KBM-7 (cell line): ENCODE measurements at places on chromosomes 12 and 14.

DNA sequence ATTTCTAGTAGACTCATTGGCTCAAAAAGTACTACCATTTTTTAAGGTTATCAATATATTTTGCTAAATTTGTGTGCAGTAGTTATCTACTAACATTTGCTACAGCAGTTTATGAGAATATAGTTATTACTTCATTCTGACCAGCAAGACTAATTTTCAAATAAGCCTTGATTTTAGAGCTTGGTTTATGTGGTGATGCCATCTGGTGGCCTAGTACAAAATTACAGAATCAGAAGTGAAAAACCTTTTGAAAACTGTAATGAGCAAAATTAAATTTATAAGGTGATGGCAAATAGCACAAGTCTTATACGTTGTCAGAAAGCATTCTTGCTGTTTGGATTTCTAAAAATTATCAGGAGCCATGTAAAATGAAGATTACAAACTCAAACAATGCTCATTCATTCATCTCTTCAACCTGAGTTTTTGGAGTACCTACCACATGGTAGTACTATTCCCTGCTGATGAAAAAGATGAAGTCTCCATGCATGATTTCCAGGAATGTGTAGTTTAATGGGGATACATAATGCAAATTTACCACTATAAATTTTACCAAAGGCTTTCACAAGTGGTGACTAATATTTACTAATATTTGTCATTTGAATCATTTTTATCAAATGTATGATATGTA lies 51.0 kb downstream of the MAGOHB start:
- peak; percentile 61 for DNase-seq

- no peak for DNase-seq
These were observed 352.0 kb upstream of the TMTC1 start for GRCh38 chr12:30135776-30136175.

GRCh38 chr14:66174453-66174891 lies 311.7 kb upstream of the CCDC196 start:
- no peak for DNase-seq

GRCh38 chr12:77104286-77104685 lies 38.9 kb upstream of the E2F7 start:
- no peak for DNase-seq

DNA sequence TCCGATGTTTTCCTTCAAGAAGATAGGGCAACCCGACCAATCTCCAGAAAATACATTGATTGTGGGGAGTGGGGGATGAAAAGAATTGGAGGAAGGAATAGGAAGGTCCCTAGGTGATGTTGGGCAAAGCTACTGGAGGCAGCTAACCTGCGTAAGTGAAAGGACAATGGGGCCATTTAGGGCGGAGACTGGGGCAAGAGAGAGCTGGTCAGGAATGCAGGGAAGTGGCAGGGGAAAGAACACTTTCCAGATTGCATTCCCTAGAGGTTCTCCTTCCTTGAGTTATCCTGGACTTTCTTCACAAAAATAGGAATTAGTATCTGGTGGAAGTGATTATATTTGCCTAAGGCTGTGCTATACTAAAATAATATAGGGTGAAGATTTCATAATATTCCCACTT lies 151.8 kb upstream of the HMGA2 start:
- DNase-seq, result no peak

- DNase-seq, result no peak
These were observed 74.7 kb downstream of the E2F7 start for GRCh38 chr12:76990716-76991115.

GRCh38 chr12:750366-751191 lies 1.8 kb upstream of the WNK1 start:
- no peak for DNase-seq

- DNase-seq, result no peak
These were observed 734 bp downstream of the COX6A1 start for GRCh38 chr12:120438495-120439198.

DNA sequence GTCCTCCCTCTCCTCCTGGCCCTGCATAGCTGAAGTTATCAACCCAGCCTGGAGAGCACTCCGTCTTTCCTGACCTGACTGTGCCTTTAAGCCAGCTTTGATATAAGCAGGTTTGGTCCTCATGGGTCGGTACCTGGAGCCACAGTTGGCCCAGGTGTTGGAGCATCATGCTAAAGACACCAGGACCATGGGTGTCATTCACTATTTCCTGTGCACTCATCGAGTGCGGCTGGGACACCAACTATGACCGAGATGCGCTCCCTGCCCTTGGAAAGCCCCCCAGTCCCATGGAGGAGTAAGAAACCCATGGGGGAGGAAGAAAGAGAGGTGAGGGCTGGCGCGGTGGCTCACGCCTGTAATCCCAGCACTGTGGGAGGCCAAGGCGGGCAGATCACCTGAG lies 78.9 kb upstream of the CCND2 start:
- no peak for DNase-seq

- DNase-seq, result no peak
These were observed 166.7 kb upstream of the HIF1A start for GRCh38 chr14:61528591-61529021.

- DNase-seq, result no peak
These were observed 5.5 kb downstream of the CCDC92 start for GRCh38 chr12:123967121-123967586.

GRCh38 chr14:80078501-80078900 lies 132.8 kb downstream of the DIO2 start:
- no peak for DNase-seq

GRCh38 chr14:32764131-32764530 lies 174.5 kb upstream of the NPAS3 start:
- no peak for DNase-seq

DNA sequence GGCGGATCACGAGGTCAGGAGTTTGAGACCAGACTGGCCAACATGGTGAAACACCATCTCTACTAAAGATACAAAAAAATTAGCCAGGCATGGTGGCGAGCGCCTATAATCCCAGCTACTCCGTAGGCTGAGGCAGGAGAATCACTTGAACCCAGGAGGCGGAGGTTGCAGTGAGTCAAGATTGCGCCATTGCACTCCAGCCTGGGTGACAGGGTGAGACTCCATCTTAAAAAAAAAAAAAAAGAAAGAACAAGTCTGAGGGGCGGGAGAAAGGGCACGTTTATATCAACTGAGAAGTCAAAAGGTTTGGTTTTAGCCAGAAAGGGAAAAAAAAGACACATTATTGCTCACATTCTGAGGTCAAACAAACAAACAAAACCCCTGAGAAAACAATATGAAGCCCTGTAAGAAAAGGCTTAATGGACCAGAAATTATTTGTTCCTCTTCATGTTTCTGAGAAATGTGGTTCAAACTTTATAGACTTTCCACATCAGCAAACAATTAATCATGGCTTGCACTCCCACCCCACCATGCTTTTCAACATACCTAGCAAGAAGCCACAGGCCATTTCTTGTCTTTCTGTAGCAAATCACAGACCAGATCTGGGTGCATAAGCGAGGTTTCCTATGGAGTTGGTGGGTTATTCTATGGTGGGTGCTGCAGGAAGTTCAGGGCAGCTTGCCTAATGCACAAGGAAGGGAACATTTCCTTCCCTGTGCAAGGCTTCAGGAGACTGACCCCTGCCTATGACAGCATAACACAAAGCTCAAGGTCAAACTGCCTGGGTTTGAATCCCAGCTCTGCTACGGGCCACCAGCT lies 80.1 kb downstream of the SSPN start:
- DNase-seq, result peak; percentile 55

GRCh38 chr12:24561411-24561871 lies 387.5 kb downstream of the BCAT1 start:
- no peak for DNase-seq

DNA sequence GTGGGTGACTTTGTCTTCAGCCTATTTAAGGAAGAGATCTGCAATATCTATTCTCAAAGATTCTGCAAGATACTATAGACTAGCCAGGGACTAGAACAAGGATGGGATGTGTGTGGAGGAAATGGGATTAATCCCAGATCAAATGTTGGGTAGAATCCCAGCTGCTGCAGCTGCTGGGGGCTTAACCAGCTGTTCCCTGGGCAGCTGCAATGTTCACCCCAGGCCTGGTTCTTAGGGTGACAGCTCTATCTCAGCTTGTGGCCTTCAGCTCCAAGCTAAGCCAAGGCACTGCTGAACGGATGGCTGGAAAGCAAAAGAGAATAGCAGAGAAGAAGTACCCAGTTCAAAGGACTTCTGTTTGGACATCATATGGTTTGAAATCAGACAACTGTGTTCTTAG lies 10.0 kb upstream of the RHEBL1 start:
- DNase-seq, result no peak

GRCh38 chr14:52550661-52551060 lies 1.6 kb downstream of the TXNDC16 start:
- no peak for DNase-seq

- DNase-seq, result no peak
These were observed 336.9 kb downstream of the BMP4 start for GRCh38 chr14:53619691-53620231.

DNA sequence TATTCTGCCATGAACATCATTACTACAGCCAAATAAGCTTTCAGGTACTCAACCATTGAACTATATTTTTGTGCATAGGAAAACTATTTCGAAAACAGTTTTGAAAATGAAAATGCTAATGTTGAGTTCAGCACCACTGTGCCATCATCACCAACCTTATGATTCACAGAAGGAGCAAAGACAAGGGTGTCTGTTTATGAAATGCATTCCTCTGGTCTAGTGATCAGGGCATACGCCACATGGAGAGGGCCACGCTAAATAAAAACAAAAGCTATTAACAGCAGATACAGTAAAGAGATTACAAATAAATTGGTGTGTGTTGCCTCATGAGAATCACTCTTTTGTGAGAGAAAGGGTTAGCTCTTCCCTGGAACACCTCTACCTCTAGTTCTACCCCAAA lies 43.2 kb upstream of the BMAL2 start:
- DNase-seq, result no peak

- DNase-seq, result no peak
These were observed 347.0 kb downstream of the MDGA2 start for GRCh38 chr14:47328376-47328775.

- DNase-seq, result no peak
These were observed 21.9 kb upstream of the PPP2R5C start for GRCh38 chr14:101739446-101740141.

GRCh38 chr12:6826125-6826733 lies 2.0 kb upstream of the P3H3 start:
- no peak for DNase-seq

GRCh38 chr12:107459641-107460040 lies 226.0 kb upstream of the PWP1 start:
- no peak for DNase-seq

DNA sequence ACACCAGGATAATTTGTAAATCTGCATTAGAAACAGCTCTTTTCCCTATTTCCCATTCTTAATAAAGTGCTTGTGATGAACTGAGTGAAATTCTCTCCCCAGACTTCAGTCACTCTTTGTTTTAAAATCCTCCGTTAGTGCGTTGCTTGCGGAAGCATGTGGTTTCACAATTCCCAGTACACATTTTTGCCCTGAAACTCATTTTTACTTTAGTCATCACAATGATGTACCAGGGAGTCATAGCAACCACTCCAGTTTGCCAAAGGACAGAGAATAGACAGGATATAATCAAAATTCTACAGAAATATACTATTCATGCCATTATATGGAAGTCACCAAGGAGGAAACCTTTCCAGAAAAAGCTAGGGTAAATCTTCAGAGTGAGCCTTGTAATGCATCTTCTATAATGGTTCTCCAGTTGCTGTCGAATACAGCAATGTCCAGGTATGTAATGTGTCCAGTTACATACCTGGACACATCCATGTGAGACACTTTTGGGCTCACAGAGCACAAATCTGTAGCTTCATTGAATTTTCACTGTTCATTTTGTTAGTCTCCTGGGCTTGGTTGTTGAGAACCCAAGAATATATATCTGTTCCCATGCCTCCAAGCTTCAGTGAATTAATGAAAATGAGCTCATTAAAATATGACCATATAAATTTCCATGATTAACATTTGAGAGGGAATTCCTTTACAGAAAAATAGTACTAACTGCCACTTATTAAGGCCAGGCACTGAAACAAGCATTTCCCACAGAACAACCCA lies 57.8 kb downstream of the GPR135 start:
- no peak for DNase-seq

DNA sequence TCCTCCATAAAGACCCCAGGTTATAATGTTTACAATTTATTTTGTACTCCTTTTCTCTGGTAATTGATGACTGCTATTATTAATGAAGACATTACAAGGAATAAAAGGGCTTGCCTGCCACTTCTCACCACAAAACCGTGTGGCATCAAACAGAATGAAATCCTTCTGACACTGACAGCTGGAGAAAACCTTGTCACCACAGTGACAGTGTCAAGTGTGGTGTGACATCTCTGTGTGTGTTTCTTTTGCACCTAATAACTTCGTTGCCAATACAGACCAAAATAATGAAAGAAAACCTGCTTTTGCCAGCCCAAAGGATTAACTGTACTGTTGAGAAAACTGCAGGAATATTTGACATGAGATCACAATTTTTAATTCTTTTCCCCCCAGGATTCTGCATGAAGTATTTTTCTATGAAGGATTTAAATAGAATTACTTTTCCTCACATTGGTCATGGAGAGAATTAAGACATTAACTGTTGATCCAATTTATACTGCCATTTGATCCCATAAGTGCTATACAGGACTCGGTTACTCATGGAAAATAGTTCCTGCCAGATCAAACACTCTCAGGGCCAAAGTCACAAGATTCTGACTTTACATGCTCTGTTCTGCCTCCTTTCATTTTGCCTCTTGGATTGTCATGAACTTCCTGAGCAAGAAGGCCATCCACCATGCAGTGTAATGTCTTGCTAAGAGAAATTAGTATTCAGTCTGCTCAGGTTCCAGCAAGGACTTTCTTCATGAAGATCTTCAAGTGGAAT lies 60.4 kb upstream of the IFNG-AS1 start:
- DNase-seq, result no peak

- DNase-seq, result no peak
These were observed 4.5 kb upstream of the EML1 start for GRCh38 chr14:99788713-99789112.

DNA sequence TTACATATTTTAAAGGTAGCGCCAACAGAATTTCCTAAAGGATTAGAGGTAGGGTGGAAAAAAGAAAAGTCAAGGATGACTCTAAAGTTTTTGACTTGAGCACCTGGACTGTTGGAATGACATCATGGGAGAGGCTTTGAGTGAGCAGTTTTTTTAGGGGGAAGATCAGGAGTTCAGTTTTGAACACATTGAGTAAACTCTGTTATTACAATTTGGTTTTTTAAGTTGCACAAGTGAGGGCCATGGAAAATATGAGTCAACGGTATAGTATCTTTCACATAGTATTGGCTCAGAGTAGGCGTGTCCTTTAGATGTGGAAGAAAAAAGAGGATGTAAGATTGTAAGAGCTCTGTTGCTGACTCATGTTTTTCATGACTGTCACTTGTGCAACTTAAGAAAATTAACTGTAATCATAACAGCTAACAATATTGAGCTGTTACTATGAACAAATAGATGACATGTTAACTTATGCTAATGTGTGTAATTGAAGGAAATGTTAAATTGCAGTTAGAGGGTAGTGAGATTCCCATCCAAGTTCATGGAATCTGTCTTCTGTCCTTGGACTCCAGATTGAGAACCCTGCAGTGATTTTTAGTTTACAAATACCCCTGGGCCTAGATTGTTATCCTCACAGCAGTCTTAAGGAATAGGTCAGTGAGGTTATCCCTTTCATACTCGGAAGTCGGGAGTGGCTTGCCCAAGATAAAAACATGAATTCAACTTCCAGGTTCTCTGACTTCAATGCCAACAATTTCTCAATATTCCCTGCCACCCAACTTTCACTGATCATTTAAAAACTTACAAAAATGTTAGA lies 48.2 kb upstream of the ATP2B1 start:
- DNase-seq, result peak; percentile 97
